ENCODE measurements at places on chromosomes 6 and 20.

DNA sequence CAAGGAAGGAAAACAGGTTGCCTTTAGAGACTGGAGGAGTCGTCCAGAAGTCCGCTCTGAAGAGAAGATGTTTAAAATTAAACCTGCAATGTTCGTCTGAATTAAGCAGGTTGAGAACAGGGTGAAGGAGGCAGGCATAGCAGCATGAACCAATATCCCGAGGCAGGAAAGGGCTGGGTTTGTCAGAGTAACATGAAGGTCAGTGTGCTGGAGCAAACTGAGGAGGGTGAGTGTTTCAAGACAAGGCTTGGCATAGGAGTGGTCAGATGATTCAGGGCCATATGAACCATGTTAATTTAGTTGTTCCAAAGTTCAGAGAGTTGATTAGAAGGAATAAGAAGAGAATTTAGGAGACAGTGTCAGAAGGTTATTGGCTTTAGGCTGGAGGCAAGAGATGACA is 93.3 kb downstream of the UTRN start:
- DNase-seq, result no peak

DNA sequence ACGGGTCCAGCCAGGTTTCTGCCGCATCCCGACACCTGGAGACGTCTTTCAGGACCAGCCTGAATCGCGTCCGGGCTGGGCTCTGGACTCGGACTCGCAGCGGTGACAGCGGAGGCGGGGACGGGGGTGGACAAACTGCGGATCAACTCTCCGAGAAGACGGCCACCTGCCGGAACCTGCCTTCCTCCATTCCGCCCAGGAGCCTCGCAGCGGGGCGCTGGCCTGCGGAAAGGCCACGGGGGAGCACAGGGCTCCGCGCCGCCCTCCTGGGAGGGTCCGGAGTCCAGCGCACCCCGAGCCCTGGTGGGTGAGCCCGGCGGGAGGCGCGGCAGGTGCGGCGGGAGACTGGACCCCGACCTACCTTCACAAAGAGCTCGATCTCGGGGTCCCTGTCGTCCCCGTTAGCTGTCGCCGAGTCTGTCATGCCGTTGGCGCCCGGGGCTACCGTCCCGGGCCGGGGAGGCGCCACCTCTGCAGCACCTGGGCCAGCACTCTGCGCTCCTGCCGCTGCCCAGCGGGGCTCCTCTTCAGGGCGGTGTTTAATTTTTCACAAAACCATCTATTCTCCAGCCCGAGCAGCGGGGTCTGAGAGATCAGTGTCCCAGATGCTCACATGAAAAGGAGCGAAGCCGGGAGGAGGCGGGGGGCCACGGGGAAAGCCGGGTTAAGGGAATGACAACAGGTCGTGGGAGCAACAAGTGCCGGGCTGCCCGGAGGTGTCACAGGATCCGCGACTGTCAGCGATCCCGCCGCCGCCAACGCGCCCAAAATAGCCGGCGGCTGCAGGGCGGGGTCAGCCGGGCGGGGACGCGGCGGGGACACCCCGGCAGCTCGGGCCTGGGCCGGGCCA is at the start of gene CLIC5:
Gene CLIC5, minus strand, starts transcription at position 742 of the 850 bp plus-strand sequence. Its CDS starts 318 bp downstream, at position 424.
- DNase-seq, result no peak

DNA sequence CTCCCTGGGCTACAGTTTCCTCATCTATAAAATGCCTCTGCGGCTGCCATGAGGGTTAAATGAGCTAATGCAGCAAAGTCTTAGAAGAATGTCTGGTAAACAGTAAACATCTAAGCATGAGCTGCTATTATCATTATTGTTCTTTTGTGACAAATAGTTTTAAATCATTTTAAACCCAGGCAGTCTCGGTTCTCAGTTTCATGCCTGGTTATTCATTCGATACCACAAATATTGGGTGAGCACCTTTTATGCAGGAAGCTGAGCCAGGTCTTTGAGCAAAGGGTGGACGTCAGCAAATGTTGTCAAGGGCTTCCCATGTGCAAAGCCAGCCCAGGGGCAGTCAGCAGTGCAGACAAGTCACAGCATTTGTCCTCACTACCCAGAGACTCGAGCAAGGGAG is 128.7 kb downstream of the NFATC2 start:
- DNase-seq, result no peak

DNA sequence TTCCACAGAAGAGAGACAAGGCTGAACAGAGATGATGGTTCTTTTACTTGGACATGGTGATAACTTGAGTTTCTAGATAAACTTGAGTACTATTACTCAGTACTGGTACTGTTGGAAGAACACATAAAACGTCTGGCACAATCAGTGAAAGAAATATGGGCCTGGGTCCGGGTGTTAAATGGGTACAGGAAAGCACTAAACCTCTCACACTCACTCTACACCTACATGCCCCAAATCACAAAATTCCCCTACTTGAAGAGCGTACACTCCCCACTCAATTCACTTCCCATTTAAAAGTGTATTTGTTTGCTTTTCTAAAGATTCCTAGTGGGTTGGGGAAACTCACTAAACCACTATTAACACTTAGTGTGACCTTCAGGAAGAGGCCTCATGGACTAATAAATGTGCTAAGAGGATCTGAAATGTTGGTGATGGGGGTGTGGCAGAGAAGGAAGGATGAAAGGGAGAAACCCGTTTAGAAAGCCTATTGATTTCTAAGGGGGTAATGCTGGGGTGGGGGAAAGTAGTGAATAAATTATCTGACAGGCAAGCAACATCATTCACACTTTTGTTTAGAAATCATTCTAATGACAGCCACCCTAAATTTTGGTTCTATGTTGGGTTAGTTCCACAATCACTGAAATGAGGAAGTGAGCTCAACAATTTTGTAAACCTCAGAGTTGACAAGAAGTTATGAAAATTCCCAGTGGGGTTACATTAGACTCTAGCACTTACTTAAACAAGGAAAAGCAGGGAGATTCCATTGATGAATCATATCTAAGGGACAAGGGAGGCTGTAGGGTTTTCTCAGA is 222.6 kb upstream of the MARCKS start:
- no peak for DNase-seq

GRCh38 chr6:72826744-72827438 is 205.0 kb downstream of the KCNQ5 start:
- no peak for DNase-seq

- no peak for DNase-seq
Observed at GRCh38 chr6:144481527-144481926, 196.4 kb downstream of the UTRN start.

DNA sequence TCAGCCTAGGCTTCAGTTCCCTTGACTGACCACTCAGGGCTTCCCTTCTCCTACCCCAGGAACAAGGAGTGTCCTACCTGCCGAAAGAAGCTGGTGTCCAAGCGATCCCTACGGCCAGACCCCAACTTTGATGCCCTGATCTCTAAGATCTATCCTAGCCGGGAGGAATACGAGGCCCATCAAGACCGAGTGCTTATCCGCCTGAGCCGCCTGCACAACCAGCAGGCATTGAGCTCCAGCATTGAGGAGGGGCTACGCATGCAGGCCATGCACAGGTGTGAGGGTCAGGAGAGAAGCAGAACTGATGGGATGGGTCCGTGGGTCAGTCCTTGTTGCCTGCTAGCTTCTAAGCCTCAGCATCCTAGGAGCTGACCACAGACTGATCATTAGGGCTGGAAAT is 1.6 kb downstream of the RING1 start:
- DNase-seq, result no peak

DNA sequence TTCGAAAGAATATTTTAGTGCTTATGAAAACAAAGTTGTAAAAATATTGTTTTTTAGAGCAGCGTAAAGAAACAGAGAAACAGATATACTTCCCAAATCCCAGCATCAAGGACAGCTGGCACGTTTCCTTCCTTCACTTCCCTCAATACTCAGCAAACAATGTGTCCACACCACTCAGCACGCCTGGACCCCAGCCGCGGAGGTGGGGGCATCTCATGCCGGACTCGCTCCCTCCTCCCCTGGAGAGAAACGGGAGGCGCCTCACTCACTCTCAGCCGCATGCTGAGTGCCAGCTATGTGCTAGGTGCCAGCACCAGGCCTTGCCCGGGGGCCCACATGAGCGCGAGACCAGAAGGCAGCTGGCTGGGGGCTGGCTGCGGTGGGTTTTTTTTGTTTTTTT is 34.7 kb downstream of the SLC2A4RG start:
- DNase-seq, result no peak

- DNase-seq, result peak; percentile 62
Observed at GRCh38 chr6:6494677-6495076, 93.8 kb upstream of the LY86 start.

GRCh38 chr20:9027626-9028025 is 41.3 kb upstream of the PLCB4 start:
- no peak for DNase-seq

GRCh38 chr6:134821397-134821796 is 128.5 kb downstream of the ALDH8A1 start:
- DNase-seq, result no peak

DNA sequence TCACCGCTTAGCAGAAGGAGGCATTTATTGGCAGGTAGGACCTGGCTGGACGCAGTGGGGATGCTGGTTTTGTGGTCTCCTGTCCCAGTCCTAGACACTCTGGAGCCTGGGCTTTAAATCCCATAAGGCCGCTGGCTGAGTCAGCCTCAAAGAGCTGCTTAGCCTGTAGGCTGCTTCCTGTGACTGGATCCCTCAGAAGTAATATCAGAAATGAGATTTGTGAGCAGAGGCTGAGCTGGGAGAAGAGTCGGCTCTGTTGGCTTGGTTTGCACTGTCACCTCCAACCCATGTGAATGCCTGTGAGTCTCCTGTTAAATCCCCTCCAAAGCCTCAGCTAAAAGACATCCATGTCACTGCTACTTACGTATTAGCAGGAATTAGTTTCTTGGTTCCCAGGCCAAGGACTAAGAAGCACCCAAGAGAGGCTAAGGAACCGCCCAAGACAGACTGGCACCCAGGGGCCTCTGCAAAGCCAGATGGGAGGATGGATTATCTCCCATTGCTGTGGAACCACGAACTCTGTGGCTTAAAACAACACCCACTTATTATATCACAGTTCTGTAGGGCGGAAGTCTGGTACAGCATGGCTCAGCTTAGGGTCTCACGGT is 289.4 kb downstream of the CDC5L start:
- DNase-seq, result no peak

DNA sequence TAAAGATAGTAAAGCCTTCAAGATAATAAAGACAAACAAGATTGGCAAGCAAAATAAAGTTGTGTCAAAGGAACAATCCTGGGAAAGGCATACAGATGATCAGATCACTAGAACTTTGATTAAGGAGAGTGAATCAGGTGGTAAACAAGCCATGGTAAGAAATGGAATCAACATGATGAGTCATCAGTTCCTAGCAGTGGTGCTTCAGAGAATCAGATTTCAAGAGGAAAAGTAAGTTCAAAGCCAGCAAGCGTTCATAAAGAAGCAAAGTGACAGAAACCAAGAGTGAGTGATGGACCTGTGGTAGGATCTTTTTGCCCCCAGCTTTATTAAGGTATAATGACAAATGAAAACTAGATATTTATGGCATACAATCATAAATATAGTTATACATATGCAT is 340.4 kb downstream of the TPBG start:
- DNase-seq, result no peak

DNA sequence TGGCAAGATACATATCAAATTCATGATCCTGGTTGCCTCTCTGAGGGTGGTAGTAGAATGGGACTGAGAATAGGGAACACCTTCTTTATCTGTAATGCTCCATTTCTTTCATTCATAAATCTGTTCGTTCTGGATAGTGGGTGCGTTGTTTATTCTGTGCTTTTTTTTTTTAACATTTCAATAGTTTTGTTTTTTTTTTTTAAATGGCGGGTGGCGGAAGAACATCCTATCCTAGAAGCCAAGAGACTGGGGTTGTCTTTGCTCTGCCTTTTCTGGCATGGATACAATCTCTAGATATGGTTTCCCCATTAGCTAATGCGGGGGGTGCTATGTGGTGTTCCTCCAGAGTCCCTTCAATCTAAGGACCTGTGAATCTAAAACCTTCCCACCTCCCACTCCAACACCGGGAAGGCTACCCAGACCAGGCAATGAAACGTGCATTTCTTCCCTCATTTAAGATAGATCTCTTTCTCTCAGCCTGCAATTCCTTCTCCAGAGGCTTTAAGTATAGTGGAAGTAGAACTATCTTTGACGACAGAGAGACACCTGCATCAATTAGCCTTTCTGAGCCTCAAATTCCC is 883 bp upstream of the CCDC28A start:
- no peak for DNase-seq

- no peak for DNase-seq
Observed at GRCh38 chr6:106628658-106629102, 618 bp downstream of the RTN4IP1 start.

- DNase-seq, result no peak
Observed at GRCh38 chr6:43014434-43014909, 423 bp downstream of the KLHDC3 start.

DNA sequence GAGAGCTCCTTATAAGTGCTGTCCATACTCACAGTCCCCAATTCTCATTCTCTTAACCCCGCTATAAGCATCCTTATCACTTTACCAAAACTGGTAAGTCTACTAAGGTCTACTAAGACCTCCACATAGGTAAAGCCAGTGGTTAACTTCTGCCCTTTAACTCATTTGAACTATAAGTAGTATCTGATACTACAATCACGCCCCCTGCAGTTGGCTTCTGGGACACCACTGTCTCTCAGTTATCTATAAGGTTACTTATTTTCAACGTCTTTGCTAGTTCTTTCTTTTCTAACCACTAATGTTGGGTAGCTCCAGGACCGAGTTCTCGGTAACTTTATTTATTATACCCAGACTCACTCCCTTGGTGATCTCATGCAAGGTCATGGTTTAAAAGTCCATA is 142.6 kb downstream of the ARHGAP18 start:
- DNase-seq, result peak; percentile 66

Measured in hematopoietic multipotent progenitor cell treated with erythropoietin and hydrocortisone succinate and interleukin-3 and kit ligand, for 15 days (in vitro differentiated cells).